ENCODE measurements at places on chromosomes 2 and 18. TPM values are rescaled to one million over a fixed set of nuclear protein-coding genes. Genes with fewer than 3 reads are reported as not detected.
A peak's percentile ranks its signal among the peaks of the same experiment; 100 is the strongest.

- no peak for DNase-seq
These were observed 231.1 kb downstream of the GBX2 start for GRCh38 chr2:235937087-235937486.

DNA sequence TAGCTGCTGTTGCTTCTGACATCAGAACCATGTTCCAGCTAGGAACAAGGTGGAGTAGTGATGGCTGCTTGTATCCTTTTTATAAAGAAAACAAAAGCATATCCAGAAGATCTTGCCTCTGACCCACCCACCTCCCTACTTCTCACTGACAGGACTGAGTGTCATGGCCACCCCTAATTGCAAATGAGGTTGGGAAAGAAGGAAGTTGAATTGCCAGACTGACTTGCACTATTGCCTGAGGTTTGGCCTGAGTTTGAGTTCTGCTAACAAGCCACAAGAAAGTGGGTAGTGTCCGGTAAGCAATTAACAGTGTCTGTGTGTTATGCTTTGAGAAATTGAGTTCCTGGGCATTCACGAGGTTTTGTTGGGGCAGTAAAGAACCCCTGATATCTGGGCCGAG lies 22.8 kb downstream of the SGPP2 start:
- no peak for DNase-seq

The TFPI gene
- 16.0 TPM for total RNA-seq

DNA sequence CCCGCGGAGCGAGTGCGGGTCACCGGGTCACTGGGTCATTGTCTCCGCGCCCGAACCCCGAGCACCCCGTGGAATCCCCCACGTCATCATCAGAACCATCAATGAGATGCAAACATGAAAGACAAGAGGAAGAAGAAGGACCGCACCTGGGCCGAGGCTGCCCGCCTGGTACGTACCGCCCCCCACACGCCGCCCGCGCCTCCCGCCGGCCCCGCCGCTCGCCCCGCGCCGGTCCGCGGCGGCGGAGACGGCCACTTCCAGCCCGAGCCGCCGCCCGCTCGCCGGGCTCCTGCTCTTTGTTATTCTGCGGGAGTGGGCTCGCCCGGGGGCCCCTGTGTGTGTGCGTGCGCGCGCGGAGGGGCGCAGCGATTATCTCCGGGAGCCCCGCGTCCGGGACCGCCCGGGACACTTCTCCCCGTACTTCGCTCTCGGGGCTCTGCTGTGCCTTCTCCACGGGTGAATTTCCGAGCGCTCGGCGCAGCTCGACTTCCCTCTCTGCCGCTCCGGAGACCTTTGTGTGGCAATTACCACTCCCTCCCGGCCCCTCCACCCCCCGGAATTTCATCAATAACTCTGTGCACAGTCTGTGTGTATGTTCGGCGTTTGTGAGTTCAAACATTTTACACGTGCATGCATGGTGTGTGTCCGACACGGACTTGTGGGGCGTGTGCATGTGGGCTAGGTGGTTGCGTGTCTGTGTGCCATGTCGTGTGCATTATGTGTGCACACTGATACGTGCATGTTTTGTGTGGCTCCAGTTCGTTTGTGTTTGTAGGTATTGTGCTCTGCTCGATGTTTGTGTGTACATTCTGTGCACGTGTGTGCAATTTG lies 714 bp downstream of the ASXL3 start:
- DNase-seq, result no peak

GRCh38 chr2:189298481-189298880 lies 118.9 kb upstream of the COL5A2 start:
- DNase-seq, result no peak

GRCh38 chr2:188466761-188467160 lies 175.1 kb downstream of the GULP1 start:
- DNase-seq, result no peak

GRCh38 chr18:41265047-41265446 lies 690.0 kb upstream of the PIK3C3 start:
- no peak for DNase-seq

The C2orf78 gene
- total RNA-seq, result not detected

The PRADC1 gene
- 62.5 TPM for total RNA-seq

The HOXD10 gene
- total RNA-seq, result not detected

DNA sequence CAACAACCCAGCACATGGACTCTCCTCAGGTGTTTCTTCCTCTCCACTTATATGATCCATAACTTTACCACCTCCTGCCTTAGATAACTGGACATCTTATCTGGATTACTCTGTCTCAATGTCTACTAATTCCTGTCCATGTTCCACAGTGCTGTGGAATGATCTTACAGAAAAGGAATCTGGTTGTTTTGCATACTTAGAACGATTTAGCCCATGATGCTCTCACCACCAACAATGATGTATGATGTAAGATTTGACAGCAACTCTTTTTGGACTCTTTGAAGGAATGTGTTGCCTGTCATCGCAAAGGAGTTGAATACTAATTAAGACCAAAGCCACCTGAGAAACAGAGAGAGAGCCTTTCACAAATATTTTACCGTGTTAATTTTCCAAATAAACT lies 37.7 kb upstream of the SYT4 start:
- DNase-seq, result no peak

DNA sequence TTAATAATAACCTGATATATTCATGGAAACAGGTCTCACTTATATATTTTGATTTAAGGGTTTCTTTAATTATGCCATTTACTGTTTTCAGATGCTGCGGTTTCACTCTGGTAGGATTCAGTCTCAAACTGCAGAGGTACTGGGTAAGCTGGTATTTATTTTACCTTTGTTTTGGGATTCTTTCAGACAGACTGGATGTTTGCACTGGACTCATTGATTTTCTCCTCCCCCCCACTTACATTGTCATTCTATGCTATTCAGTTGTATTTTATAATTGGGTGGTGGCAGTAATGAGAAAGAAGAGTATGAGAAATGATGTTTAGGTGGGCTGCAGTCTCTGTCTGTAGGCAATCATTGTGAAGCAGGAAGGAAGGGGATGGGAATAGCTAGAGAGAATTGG lies 155.6 kb downstream of the AQP4 start:
- DNase-seq, result no peak

GRCh38 chr2:6852195-6852594 lies 13.5 kb downstream of the CMPK2 start:
- no peak for DNase-seq

GRCh38 chr18:77055429-77056300 lies 76.9 kb downstream of the MBP start:
- DNase-seq, result no peak

DNA sequence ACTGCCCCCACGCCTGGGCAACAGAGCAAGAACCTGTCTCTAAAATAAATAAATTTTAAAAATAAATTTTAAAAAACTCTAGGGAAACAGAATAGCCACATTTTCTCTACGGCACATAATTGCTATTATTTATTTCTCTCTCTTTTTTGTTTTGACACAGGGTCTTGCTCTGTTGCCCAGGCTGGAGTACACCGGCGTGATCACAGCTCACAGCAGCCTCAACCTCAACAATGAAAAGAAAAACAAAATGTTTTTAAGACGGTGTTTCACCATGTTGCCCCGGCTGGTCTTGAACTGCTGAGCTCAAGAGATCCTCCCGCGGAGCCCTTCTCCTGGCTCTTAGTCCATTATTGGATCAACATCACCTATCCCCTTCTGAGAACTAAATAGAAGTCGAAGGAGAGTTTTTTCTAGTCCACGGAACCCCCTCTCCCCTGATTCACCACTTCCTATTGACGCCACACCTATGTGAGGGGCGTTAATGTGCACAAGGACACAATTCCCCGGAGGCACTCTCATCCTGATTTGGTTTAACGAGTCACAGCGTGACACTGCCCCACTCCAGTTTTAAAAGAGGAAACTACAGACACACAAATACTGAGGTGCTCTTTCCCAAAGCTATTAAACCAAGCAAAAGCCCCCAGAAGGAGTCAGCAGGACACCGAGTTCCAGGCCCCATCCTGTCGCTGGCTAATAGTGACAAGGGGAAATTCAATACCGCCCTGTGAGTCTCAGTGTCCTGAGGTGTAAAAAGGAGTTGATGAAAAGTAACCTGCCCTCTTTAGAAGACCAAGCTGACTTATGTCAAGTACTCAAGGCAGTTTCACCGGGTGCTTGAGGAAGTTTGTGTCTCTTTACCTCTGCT lies 1.1 kb downstream of the NPC1 start:
- DNase-seq, result peak; percentile 61

The SPTBN1 gene
- total RNA-seq, result 235 TPM

The TRABD2A gene
- total RNA-seq, result 2.0 TPM

The TLX2 gene
- 3.4 TPM for total RNA-seq

DNA sequence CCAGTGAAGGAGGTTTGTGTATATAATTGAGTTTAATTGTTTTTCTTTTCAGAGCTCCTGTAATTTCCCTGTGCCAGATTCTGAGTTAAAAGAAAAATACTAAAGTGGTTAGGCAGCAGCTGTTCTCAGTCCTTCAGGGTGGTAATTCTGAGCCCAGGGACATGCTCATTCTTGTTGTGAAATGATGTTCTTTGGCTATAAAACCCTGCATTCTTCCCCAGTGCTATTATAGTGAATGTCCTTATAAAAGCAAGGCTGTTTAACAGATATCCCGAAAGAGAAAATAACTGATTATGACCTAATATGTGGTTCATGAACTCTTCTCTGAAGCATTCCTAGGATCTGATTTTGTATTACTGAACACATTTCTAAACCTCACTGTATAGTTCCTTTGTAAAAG lies 34.0 kb downstream of the ADAM23 start:
- no peak for DNase-seq

The POTEC gene
- not detected for total RNA-seq

DNA sequence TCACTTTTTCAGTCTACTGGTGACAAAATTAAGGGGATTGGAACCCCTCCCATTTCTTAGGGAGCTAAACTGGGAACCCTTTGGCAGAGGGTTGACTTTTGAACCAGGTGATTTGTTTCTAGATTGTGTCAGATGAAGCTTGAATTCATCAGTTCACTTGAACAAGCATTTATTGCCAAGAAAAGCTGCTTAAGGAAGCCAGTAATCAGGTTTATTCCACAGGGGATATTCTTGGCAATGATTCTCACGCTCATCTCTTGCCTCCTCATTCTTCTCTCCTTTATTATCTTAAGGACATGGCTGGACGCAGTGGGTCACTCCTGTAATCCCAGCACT lies 101.0 kb downstream of the ALPK2 start:
- no peak for DNase-seq

GRCh38 chr2:28341208-28341891 lies 51.3 kb upstream of the FOSL2 start:
- DNase-seq, result no peak

The SS18 gene
- 70.1 TPM for total RNA-seq

GRCh38 chr2:37829202-37829601 lies 95.9 kb upstream of the RMDN2 start:
- peak; percentile 52 for DNase-seq

GRCh38 chr2:231263118-231263831 lies 64.8 kb downstream of the ARMC9 start:
- DNase-seq, result no peak

The SALL3 gene
- not detected for total RNA-seq

The LDLRAD4 gene
- not detected for total RNA-seq

The NMUR1 gene
- not detected for total RNA-seq

The ABCG8 gene
- not detected for total RNA-seq

DNA sequence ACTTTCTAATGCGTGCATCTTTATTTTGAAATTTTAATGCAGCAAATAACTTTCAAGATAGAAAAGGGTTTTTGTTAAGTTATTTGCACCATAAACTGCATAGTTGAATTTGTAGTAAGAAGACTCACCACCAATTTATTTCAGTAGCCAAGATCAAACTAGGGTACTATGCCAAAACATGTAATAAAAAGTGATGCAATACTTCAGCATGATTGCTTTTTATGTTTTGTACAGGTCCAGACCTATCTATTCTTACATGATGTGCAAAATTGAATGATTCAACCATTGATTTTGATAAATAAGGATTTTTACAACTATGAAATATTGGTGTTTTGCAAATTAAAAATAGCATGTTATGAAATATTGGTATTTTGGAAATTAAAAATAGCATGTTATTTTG lies 26.7 kb downstream of the AGPS start:
- peak; percentile 28 for DNase-seq

The AFTPH gene
- total RNA-seq, result 18.9 TPM

- DNase-seq, result peak; percentile 12
These were observed 51.3 kb upstream of the ODC1 start for GRCh38 chr2:10499275-10499907.

The DCC gene
- total RNA-seq, result not detected

The PDE6D gene
- total RNA-seq, result 43.8 TPM

GRCh38 chr2:50546790-50547189 lies 485.1 kb downstream of the NRXN1 start:
- DNase-seq, result no peak

The CHRNA1 gene
- total RNA-seq, result 0.23 TPM

- no peak for DNase-seq
These were observed 62.1 kb downstream of the C18orf63 start for GRCh38 chr18:74377776-74378175.

The TNP1 gene
- total RNA-seq, result not detected

The DNAJC5G gene
- not detected for total RNA-seq

- DNase-seq, result no peak
These were observed 40.1 kb upstream of the CCDC88A start for GRCh38 chr2:55459714-55460274.

DNA sequence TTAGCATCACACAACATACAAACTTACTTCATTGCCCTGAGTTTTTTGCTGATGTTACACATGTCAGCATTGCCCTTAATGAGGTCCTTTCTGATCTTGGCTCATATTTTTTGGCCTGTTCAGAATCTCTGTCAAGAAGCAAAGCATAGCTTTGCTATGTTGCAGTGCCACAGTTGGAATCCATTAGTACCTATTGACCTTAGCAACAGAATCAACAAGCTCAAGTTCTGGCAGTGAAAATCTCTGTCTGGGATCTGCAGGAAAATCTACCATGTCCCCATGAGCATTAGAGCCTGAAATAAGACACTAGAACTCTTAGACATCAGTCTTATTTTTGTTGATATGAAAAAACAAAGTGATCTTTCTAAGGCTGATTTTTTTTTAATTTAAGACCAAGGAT lies 105.6 kb upstream of the FHL2 start:
- DNase-seq, result no peak

GRCh38 chr2:135052997-135053474 lies 944 bp downstream of the RAB3GAP1 start:
- DNase-seq, result no peak

DNA sequence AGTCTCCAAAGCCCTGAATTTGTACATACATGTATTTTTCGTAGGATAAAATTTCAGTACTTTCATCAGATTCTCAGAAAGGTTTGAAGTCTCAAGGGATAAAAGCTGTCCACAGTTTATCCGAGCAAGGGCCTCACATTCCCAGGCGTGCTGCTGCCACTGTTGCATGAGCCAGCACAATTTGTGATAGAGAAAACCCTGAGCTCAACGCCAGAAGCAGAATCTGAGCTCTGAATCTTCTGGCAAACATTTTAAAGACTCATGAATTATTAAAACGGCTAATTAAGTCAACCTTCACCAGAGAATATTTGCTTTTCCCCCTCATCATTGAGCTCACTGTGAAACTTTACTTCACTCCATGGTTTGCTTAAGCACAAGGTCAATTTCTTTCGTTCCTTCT lies 38.5 kb upstream of the STPG4 start:
- DNase-seq, result no peak

GRCh38 chr2:3046170-3046865 lies 331.3 kb downstream of the EIPR1 start:
- DNase-seq, result no peak

GRCh38 chr2:68420254-68420910 lies 46.7 kb downstream of the FBXO48 start:
- DNase-seq, result no peak

GRCh38 chr2:232789082-232789481 lies 12.7 kb upstream of the KCNJ13 start:
- DNase-seq, result no peak

Data from PC-3 (cell line).